ENCODE measurements at places on chromosomes 5 and 9. TPM values are rescaled to one million over a fixed set of nuclear protein-coding genes. Genes with fewer than 3 reads are reported as not detected.

HMMR gene
- 24.6 TPM for polyA plus RNA-seq

TRAF1 gene
- polyA plus RNA-seq, result 5.4 TPM

C9orf50 gene
- 0.57 TPM for polyA plus RNA-seq

PCDHB11 gene
- polyA plus RNA-seq, result 6.0 TPM

AGXT2 gene
- 60.4 TPM for polyA plus RNA-seq

GRCh38 chr5:61379677-61380076, 47.6 kb downstream of the ZSWIM6 start:
- DNase-seq, result no peak

- DNase-seq, result no peak
Measured at GRCh38 chr5:155485386-155485785, 471.8 kb downstream of the KIF4B start.

DNA sequence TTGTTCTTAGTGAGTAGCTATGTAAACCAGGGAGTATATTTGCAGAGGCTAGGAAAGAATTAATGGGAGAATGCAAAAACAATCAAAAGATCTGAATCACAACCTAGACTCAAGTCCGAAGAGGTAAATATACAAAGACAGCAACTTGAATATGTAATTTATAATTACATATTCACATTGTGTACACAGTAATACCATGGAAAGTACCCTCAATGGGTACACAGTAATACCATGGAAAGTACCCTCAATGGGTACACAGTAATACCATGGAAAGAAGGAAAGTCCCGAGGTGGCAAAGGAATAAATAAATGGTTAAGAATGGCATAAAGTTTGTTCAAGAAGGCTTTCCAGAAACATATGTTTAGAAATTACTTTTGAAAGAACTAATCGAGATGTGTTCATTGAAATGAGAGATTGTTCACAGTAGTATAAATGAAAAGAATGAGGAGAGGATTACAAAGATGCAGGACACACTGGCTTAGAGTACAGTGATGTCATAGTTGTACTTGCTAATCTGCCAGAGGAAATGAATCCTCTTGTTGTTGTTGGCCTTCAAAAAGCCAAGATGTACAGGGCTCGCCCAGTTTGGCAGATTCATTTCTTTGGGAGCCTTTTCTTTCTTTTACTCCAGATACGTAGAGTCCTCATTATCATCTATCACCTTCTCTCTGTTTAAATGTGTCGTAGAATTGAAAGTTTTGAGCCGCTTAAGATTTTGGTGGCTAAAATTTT, 116.0 kb downstream of the UNC13B start:
- DNase-seq, result no peak

DNA sequence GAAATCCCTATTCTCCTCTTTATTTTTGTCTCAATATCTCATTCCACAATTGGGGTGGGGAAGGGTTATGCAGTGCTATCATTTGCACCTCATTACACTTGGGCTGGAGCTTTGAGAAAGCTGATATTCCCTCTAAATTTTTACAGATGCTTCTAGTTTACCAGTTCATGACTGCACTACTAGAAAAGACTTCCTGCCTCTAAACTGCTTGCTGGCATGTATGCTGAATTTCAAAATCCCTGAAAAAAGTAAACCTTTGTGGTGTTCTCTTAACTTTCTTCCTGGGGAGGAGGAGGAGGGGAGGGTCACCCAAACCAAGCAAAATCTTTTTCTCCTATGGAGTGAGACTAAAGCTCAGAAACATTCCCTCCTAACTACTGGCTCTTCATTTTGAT, 45.1 kb downstream of the BNC2 start:
- DNase-seq, result no peak

DNA sequence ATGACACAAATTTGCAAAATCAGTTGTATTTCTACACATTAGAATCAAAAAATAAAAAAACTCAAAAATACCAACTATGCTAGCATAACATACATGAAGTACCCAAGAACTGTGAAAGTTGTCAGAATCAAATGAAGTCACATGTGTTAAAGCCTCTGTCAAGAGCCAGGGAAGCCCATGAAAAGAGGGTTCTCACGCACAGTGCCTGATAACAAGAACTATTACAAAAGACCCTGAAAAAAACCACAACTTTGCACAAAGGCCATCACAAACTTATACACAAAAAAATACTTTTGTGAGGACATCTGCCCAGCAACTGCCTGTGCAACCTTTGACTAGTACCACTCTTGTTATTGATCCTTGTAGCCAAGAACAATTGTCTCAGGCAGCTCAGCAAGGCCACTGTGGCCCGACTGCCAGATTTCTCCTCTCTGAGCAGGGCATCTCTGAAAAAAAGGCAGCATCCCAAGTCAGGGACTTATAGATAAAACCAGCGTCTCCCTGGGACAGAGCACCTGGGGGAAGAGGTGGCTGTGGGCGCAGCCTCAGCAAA, 28.9 kb upstream of the HNRNPA0 start:
- no peak for DNase-seq

DNA sequence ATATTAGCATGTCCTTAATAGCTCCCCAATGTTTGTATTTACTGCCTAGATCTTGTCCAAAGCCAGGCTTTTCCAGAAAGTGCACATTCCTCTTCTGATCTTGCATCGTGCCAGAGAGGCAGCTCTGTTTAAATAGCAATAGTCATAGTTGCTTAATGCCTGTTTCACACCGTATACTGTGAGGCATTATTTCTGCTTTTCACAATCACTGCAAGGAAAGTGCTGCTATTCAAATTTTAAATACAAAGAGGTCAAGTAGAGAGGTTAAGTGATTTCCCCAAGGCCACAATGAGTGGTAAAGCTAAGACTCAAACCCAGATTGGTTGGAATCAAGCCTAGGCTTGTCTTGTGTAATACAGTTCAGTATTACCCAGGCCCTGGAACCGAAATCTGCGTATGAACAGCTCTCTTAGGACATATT, 153.6 kb downstream of the SNX18 start:
- no peak for DNase-seq

DNA sequence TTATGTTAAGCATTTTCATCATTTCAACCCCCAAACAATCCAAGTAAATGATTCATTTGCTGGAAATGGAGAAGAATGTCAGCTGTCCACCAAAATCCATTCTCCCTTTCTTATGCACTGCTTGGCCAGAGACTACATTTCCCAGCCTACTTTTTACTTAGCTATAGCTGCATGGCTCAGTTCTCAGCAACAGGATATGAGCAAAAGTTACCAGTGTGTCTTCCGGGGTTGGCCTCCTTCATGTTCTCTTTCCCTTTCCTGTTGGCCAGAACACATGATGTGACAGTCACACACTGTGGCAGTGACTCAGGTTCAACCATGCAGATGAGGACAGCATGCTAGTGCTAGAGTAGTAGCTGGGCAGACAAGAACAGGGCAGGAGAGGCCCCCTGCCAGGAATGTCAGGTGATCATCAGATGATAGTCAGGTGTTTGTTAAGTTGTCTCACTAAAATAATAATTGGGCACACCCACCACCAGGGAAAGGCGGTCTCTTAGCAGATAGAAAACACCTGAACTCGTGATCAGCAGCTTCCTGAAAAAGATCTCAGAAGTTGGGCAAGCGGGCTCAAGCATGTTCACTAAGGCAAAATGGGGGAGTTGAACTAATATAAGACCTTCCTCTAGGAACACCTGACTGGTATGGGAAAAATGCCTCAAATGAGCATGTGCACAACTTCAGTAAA, 12.2 kb downstream of the GPR150 start:
- DNase-seq, result no peak

GRCh38 chr5:113807427-113807991, 294.0 kb downstream of the YTHDC2 start:
- DNase-seq, result no peak

- no peak for DNase-seq
Measured at GRCh38 chr9:114278881-114279570, 43.9 kb upstream of the ORM1 start.

- DNase-seq, result no peak
Measured at GRCh38 chr5:136120529-136120928, 12.1 kb upstream of the SMAD5 start.
